ENCODE measurements at places on chromosomes 6 and 20. TPM values are rescaled to one million over a fixed set of nuclear protein-coding genes. Genes with fewer than 3 reads are reported as not detected.

ECT2L gene
- not detected for total RNA-seq

NCOA7 gene
- total RNA-seq = 52.2 TPM

DNA sequence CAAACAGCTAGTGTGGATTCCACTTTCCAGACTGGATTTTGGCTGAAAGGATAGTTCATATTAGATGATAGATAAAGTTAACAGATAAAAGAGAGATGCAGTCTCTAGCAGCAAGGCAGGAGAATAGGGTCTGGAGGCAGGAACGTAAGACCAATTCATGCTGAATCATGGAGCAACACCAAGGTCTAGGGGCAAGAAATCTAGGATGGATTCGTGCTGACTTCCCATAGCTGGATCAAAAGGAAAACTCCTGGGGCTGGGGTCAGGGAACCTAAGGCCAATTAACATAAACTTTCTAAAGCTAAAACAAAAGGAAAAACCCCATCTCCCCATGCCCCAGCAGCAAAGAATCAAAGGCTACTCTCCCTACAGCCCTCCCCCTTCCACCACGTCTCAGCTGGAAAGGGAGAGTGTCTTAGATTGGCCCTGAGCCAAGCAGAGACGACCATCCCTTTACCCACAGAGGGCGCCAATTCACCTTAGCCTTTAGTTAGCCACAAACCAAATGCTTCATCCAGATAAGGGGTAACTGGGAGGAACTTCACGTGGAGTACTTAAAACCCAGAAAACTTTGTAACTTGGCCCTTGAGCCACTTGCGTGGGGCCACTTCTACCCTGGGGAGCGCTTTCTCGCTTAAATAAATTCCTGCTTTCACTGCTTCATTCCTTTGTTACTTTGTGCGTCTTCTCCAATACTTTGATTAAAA is 7.6 kb downstream of the TREM1 start:
- DNase-seq = peak; percentile 72

TINAG gene
- not detected for total RNA-seq
